ENCODE measurements at places on chromosomes 16 and 17.

GRCh38 chr16:50609471-50609870 is 61.3 kb downstream of the NKD1 start:
- DNase-seq: no peak

- no peak for DNase-seq
Measured at GRCh38 chr16:11768849-11769248, 26.2 kb upstream of the TXNDC11 start.

GRCh38 chr16:84735849-84736586 is 36.2 kb downstream of the USP10 start:
- DNase-seq: no peak

GRCh38 chr17:8913091-8913490 is 45.6 kb upstream of the PIK3R6 start:
- no peak for DNase-seq

DNA sequence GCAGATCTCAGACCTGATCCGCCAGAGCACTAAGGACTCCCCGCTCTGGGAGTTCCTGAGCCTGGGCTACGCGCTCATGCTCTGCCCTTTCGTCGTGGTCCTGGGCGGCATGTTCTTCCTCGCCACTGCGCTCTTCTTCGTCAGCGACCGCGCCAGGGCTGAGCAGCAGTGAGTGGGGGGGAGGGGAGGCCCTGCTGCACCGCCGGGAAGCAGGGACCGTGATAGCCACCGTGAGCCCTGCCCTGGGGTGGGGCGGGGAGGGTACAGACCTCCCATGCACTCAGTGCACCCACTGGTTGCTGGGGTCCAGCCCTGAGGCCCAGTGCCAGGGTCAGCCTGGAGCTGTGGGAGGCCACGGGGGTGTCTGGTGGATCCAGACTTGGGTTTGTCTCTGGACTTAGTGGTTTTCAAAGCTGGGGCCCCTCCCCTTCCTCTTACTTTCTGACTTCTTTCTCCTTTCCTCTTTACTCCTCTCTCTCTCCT is 18.9 kb downstream of the MYBBP1A start:
- DNase-seq: peak; percentile 48

DNA sequence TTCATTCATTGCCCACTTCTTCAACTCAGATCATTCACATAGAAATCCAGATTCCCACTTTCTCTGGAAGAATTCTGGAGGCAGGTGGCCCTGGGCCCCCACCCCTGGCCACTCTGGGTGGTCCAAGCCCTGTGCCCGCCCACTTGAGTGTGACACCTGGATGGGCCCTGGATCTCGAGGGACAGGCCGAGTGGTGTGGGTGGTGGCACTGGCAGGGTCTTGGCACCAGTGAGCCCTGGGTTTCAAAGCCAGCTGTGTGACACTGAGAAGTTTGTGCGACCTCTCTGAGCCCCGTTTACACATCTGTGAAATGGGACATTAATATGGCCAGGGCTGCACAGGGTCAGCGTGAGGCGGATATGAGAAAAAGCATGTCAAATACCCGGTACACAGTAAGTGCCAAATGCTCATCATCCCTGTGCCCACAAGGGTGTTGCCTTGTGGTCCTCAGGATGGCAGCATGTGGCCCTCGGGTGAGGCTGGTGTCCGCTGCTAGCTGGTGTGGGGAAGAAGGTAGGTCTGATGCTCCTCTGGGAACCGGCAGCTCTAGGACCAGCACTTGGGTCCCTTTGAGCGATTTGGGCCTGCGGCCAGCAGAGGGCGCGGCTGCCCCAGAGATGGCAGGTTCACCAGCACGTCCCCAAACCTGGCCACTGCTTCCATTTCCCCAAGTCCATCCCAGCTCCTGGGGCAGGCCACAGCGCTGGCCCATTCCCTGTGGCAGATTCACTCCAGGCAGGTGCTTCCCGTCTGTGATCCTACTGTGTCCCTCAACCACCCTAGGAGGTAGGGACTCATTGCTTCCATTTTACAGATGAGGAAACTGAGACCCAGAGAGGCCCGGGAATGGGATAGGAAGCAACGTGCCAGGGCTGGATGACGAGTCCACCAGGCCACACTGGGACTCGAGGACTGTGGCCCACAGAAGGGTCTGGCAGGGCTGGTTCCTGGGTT is 3.6 kb downstream of the OSGIN1 start:
- DNase-seq: peak; percentile 81

DNA sequence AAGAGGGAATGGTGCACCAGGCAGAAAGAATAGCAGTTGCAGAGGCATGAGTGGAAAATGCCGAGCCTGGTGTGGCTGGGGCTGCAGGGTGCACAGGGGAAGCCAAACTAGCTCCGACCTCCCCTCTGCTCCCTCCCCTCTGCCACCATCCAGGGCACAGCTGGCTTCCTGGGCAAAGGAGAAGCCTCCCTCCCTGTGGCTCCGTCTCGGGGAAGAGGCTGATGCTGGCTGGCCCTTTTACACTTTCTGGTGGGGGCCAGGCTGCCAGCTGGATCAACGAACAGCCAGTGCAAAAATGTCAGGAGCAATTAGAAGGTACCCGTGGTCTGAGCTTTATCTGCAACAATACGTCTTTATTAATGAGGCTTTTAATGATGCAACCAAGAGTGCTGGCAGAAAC is 37.1 kb upstream of the KCNJ12 start:
- DNase-seq: no peak

DNA sequence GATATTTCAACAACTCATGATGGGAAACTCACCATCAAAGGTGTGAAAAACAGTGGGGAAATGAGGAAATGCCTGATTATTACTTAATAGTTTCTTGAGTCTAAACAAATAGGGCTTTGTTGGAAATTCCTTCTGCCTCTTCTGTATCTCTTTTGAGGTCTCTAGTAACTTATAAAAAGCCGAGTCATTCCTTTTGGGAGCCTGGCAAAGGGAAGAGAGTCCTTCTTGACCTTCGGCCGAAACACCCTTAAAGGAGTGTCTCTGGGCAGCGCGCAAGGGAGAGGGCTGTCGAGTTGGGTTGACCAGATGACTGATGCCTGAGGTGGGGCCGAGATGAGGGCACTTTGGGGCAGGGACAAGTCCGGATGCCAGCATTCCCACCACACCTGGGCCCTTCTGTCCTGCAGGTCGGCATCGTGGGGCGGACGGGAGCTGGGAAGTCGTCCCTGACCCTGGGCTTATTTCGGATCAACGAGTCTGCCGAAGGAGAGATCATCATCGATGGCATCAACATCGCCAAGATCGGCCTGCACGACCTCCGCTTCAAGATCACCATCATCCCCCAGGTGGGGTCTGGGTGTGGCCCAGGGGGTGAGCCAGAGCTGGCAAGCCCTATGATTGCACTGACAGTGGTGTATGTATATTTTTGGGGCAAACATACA is 89.2 kb downstream of the ABCC6 start:
- no peak for DNase-seq

DNA sequence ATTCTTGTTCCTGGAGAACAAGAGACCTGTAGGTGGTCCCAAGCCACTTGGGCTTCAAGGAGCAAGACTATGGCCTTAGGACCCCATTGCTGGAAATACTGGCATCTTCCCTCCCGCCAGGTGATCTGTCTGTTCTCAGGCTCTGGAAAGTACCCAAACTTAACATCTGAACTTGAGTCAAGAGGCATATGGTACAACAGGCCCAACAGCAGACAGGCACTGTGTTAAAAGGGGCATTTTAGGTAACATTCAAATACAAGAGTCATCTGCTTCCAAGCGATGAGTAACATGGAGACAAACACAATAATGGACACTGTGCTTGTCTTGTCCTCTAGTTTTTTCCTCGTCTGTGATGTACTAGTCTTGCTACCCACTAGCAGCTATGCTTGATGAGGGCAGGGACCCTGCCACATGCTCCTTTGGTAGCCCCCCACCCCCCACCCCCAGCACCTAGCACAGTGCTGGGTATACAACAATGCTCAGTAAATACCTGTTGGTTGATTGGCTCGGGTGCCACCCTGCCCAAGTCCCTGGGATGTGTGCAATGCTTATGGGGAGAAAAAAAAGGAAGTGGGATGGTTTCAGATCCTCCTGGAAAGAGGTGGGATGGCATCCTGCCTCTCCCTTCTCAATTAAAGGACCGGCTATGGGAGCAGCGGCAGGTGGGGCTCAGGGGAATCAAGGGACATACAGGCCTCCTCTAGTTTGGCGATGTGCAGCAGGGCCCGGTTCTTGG is 19.4 kb downstream of the CSF3 start:
- no peak for DNase-seq

- DNase-seq: no peak
Measured at GRCh38 chr17:33390479-33391176, 97.5 kb upstream of the ASIC2 start.

GRCh38 chr17:79811011-79811867 is 14.4 kb upstream of the CBX8 start:
- peak; percentile 51 for DNase-seq

- no peak for DNase-seq
Measured at GRCh38 chr17:77364381-77364911, 223.7 kb downstream of the SEC14L1 start.

All from GM03348 (cell line).